ENCODE measurements at places on chromosomes 2 and 18.

DNA sequence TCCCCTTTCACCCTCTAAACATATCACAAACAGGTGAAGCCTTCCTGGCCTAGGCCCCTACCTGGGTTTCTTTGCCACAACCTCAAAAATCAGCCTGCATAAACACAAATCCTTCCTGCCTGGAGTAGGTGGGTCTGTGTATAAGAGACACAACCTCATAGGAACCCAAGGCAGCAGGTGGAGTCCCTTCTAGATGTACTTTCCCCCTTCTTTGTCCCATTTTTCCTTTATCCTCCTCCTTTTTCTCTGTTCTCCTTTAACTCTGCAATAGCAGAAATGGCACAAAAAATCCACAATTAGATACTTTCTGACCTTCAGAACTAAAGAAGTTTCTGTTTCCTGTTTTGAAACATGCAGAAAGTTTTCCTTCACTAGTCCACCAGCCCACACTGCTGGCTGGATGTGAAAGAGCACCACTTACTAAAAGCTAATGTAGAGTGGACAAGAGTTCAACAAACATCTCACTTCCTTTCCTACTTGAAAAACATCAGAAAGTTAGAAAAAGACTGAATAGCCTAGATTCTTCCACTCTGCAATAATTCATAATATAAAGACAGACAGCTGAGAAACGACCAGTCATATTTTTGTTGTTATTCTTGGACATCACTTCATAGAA is 11.2 kb downstream of the SLC40A1 start:
- no peak for DNase-seq

DNA sequence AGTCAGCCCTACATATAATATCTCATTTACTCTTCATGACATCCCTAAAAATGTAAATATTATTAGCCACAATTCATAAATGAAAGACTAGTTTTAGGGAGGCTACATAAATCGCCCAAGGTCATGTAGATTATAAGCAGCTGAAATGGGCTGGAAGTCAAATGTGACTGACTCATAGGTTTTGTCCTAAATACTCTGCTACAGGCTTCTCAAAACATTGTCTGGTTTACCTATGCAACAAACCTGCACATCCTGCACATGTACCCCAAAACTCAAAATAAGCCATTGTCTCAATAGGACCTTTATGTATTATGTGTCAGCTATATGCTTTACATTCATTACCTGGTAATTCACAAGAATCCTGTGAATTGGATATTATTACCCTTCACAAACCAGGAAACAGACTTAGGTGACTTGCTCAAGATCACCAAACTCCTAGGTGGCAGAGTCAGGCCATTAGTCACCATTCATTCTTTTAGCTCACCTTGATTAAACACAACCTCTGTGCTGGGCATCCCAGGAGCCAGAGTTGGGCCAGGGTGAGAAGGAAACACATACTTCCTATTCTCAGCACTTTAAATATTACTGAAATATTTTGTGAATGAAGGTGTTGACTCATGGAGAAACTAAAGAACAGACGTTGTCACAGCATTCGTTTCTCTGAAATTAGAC is 69.4 kb upstream of the CPO start:
- DNase-seq: no peak

- no peak for DNase-seq
These were observed 37.4 kb downstream of the VAPA start for GRCh38 chr18:9951022-9951859.

- DNase-seq: peak; percentile 65
These were observed 103.0 kb upstream of the STK17B start for GRCh38 chr2:196274387-196274809.

DNA sequence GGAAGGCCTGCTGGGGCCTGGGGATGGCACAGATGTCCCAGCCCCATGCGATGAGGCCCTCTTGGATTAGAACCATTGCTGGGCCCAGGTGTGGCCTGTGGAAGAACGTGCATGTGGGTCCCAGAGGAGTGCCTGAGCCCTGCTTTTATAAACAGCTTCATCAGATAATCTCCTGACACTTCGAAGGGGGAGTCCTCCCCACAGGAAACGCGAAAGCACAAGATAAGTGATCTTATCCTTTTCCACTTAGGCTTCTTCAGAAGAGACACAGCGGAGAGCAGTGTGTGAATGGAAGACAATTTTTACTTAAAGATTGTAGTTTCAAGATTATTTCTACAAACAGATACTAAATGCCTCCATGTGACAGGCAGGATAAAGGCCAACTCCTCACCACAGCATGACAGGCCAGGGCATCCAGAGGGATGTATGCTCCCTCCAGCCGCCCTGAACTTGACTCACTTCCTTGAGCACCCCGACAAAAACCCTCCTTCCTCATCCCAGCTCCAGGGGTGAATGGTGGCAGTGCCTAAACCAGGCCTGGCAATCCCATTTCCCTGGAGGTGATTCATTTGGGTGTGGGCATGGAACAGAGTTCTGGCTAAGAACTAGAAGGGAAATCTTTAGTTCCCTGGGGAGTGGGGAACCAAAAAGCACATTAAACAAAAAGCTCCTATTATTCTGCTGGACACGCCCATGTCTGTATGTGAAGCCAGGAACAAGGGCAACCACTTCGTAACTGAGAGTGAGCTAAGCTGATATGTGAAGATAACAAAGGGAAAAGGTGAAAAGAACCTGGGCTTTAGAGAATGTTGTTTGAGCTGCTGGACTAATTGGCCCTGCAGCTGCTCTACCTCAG is 56.2 kb upstream of the TMEM163 start:
- DNase-seq: no peak

GRCh38 chr2:155368934-155369333 is 670.4 kb downstream of the KCNJ3 start:
- DNase-seq: no peak

GRCh38 chr2:19786408-19787058 is 115.2 kb downstream of the TTC32 start:
- DNase-seq: peak; percentile 73

DNA sequence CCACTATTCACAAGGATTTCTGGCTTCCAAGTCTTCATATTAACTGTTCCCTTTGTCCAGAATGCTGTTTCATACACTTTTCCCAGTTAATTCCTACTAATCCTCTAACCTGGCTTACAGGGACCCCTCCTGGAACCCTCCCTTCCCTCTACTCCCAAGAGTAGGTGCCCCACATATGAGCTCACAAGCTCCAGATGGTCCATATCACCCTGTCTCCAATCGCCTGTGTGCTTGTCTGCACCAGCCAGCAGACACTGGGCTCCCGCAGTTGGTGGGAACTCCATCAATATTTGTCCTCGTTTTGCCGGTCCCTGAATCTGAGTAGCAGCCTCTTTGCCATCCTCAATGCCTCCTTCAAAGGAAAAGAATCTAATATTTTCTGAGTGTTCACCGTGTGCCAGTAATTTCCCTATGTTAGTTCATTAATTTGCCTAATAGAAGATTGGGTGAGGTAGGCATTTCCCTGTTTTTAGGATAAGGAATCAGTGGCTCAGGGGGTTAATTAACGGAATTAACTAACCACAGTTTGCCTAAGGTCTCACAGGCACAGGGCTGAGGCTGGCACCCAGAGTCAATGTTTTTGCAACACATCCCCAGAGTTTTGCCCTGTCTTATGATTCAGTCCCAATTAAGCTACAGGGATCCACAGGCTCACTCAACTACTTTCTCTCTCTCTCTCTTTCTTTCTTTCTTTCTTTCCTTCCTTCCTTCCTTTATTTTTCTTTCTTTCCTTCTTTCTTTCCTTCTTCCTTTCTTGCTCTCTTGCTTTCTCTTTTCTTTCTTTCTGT is 141.6 kb upstream of the CYP1B1 start:
- no peak for DNase-seq

- no peak for DNase-seq
These were observed 151.3 kb upstream of the NCK2 start for GRCh38 chr2:105593221-105593967.

DNA sequence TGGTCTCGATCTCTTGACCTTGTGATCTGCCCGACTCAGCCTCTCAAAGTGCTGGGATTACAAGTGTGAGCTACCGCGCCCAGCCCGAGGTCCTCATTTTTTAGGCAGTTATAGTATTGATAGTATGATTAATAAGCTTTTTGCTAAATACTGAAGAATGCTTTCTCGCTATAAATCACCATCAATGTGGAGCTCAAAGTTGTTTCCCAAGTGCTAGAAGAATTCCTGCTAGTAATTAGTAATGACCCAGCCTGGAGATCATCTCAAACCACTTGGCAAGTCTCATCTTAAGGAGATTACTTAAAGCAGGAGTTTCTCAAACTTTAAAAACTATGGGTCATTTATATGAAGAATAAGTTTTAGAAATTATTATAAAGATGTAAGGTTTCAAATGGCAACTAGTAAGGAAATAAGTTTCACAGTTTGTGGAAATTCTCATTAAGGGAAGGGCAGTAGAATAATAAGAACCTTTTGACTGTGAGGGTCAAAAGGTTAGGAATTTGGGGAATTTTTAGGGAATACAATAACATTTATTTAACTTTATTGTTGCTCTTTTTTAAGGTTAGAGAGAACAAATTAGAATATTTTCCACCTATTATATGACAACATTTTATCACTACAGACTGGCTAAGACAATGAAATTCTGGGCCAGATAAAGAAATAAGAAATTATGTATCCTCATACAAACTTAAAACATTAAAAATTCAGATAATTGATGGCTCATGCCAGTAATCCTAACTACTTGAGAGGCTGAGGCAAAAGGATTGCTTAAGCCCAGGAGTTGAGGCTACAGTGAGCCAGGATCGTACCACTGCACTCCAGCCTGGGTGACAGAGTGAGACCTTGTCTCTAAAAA is 148.6 kb upstream of the MAP3K20 start:
- DNase-seq: no peak

DNA sequence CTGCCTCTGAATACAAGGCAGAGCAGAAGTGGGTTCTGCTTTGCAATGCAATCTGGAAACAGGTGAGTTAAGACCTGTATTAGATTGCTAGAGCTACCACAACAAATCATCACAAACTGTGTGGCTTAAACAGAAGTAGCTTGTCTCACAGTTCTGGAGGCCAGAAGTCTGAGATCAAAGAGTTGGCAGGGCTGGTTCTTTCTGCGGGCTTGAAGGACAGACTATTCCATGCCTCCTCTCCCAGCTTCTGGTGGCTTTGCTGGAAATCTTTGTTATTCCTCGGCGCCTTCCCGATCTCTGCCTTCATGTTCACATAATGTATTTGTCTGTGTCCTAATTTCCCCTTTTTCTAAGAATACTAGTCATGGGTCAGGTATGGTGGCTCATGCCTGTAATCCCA is 58.4 kb downstream of the SAP130 start:
- no peak for DNase-seq

GRCh38 chr2:15040429-15041084 is 408.0 kb downstream of the LRATD1 start:
- no peak for DNase-seq

DNA sequence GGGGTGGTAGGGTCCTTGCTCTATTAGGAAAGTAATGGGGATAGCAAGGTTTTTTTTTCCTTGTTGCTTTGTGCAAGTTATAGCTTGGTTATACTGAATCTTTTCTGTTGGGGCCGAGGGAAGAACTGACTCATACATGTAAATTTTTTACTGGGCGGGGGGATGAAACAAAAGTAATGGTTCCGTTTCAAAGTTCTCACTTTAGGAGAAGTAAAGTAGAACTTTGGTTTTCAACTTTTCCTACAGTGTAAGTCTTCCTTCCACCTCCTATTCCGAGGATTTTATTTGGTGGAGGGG is 1.1 kb downstream of the AFTPH start:
- DNase-seq: no peak

DNA sequence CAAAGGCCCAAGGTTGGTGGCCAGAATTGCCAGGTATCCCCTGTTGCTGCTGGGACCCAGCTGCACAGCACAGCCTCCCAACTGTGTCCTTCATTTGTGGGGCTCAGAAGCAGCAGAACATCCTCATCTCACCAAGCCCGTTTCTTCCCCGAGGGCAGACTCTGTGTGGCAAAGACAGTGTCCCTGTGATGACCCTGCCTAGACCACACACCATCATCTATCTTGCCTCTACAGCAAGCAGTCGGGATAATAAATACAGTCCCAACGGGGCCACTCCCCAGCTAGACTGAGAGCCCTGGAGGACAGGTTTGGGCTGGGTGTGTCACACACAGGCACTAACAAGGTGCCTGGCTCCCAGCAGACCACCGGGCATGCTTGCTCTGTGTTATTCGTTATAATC is 93.4 kb downstream of the PTGR3 start:
- DNase-seq: peak; percentile 59

GRCh38 chr2:112803691-112804521 is 19.6 kb upstream of the IL1A start:
- no peak for DNase-seq

GRCh38 chr18:22170421-22171257 is 1.2 kb downstream of the GATA6 start:
- peak; percentile 84 for DNase-seq

GRCh38 chr18:40473221-40474029 is 1481.6 kb upstream of the PIK3C3 start:
- no peak for DNase-seq

DNA sequence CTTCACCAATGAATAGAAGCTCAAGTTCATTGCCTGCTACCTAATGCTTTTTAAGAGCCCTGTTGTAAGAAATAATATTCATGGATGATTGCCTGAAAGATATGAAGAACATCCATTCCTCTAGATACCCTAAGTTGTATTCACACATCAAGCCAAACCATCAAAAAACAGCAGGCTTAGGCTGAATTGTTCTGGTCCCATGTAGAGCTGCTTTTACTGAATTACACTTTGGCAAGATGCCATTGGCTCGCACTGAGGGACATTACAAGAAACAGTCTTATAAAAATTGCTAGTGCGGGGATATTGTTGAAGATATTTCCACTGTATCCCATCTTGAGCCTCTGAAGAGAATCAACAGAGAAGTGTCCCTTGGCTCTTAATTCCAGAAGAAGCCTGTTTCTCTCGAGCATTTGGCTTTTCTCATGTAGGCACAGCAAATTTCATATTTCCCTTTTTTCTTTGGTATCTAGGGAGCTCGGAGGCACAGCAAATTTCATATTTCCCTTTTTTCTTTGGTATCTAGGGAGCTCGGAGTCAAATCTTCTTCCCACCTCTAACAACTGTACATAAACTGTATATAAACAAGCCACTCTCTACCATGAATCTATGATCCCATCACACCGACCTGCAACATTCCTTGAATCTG is 107.5 kb downstream of the COLEC12 start:
- no peak for DNase-seq

GRCh38 chr18:48934723-48935432 is 15.9 kb downstream of the SMAD7 start:
- DNase-seq: no peak

DNA sequence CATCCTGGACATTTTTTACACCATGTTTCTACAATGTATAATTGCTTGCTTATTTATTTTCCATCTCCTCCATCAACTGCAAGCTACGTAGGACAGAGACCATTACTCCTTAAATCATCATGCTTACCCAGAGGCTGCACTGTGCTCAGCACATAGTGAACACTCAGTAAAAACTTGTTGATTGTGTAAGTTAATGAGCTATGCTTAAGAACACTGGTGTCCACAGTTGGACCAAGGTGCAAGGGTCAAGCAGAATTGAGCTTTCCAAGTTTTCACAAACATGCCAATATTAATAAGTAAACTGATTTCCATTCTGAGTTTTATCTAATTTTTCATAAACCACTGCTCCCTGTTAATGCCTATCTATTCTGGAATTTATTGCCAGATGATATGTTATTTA is 464.2 kb upstream of the TCF4 start:
- DNase-seq: no peak
